NCI-H774 (cell line): ENCODE measurements at places on chromosomes 16 and 17.

DNA sequence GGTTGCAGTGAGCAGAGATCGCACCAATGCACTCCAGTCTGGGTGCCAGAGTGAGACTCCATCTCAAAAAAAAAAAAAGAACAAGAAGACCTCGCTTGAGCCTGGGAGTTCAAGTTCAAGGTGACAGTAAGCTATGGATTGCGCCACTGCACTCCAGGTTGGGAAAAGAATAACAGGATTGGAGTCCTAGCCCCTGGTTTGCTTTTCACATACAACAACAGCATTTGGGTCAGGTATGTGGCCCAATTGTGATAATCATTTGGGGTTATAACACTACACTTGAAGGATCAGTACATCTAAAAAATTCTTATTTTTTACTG lies 3.4 kb upstream of the SEPHS2 start:
- DNase-seq = no peak

- DNase-seq = no peak
These were observed 190.4 kb downstream of the SALL1 start for GRCh38 chr16:50960517-50961202.

GRCh38 chr16:84720177-84720579 lies 20.4 kb downstream of the USP10 start:
- no peak for DNase-seq

DNA sequence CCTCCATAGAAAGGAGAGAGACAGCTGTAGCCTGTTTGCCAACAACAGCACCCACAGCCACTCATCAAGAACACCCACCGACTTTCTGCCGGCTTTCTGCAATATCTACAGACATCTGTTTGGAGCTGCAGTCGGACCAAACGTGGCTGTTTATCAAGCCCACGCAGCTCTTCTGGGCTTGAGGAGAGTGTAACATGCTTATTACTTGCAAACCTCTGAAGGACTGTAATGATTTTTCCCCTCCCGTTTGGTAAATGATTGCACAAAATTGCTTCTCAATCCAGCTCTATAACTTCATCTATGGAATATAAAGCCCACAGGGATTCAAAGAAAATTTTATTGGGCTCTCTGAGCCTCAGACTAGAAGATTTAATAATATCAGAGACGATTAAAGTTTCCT lies 100.5 kb downstream of the VAT1L start:
- DNase-seq = no peak

DNA sequence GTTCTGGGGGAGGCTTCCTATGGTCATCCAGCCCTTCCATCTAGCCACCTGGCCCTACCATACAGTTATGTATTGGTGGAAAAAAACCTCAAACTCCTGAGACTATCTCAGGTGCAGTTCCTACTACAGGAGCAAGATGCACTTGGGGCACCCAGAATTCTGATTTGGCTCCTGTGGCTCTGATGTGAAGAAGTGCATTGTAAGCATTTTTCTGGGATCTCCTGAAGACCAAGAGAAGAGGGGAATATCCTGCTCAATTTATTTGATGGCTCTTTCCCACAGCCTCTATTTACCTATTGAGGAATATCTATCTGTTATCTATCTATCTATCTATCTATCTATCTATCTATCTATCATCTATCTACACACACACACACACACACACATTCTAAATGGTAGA lies 1981.5 kb downstream of the TP53TG3F start:
- no peak for DNase-seq

GRCh38 chr16:19737306-19738038 lies 19.4 kb downstream of the IQCK start:
- no peak for DNase-seq

DNA sequence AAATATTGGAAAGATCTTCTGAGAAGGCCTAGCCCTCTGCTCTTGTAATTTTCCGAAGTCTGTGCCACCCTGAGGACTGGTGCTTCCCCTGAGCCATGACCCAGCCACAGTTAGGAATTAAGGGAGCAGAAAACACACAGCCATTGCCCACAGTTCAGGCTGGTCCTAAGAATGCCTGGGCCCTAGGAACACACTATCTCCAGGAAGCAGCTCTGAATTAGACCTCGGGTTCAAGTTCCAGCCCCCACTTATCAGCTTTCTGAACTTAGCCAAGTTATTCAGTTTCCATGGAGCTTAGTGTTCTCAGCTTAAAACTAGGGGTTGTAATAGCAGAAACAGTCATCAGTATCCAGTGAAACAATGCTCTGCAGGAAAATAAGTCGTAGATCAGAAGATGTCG lies 56.0 kb downstream of the CDH13 start:
- no peak for DNase-seq

DNA sequence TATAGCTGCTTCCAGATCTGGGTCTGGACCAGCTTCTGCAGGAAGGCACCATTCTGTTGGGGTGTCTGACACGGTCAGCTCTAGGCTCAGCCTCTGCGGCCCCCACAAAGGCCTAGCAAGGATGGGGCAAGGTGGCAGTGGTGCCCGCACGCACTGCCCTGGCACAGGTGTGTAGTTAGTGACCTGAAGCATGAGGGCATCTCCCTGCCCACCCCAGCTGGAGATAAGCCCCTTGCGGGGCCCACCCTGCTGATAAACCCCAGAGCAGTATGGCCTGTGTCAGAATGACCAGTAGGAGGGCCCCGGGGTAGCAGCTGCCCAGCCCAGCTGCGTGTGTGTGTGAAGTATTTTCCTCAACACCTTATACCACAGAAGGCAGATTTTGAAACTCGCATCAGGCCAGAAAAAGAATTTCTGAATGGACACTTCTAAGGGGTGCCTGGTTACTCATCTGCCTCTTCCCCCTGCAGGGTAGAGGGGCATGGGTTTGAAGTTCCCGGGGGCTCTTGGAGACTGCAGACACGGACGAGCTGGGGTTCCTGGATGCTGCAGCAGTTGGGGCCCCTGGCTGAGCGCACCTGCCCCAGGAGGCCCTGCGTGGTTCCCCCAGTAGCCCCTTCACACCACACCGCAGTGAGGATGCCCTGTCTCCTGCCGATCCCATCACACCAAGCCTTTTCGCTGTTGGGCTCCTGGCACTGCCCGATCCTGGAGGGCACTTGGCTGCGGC lies 4.5 kb downstream of the ARHGDIA start:
- no peak for DNase-seq

- no peak for DNase-seq
These were observed 52.5 kb downstream of the TEKT5 start for GRCh38 chr16:10641953-10642949.

DNA sequence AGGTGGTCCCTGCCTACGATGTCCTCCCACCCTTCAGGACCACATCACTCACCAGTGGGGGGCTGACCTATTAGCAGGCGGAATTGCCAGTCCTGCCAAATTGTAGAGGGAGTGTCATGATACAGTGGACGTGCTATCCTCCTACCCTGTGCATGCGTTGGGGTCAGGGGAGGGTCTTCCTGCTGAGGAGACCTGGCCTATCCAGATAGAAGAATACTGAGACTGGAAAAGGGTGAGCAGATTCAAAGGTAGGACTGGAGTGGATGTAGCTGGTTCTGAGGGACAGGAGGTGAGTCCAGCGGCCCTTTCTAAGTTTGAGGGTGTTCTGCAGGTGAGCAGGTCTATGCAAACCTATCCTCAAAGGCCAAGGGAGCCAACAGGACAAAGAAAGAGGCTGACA lies 8.0 kb downstream of the PRSS41 start:
- DNase-seq = no peak

DNA sequence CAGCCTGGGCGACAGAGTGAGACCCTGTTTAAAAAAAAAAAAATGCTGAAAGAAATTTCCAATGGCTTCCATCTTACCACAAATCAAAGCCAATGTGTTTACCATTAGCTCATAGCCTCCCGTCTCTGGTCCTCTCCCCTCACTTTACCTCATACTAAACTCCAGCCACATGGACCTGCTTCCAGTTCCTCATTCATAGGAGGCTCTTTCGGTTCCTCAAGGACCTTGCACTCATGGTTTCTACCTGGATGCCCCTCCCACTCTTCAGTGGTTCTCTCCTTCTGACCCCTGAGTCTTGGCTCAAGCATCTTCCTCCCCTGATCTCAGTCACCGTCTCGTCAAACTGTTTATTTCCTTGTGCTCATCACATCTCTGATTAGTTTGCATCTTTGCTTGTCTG lies 3.8 kb upstream of the DEF8 start:
- DNase-seq = no peak

GRCh38 chr16:1020591-1020990 lies 39.0 kb downstream of the SOX8 start:
- no peak for DNase-seq

- no peak for DNase-seq
These were observed 17.8 kb downstream of the RGS9 start for GRCh38 chr17:65154770-65155589.

DNA sequence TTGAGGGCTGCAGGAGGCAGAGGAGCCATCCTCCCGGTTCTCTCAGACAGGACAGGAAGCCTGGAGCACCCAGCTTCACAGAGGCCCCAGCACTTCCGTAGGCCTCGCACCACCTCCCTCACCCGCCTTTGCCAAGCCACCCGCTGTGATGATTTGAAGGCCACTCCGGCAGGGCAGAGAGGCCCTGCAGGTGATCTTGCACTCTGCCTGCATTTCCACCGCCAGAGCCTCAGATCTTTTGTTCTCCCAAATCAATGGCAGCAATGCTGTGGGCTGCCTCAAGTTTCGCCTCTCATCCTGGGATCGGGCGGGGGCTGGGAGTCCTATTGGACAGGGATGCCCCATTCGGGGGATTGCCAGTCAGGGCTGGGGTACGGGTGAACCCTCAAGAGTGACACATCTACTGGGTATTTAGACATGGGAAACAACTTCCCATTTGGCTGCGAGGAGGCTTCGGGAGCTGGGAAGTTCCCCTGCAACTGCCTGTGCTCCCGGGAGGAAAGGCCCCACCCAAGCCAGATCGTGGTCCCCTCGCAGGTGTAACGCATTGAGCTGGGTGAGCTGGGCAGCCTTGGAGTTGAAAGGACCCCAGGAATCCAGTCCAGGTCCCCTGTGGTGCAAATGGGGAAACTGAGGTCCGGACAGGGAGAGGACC lies 34.8 kb upstream of the PEMT start:
- DNase-seq = peak; percentile 17

DNA sequence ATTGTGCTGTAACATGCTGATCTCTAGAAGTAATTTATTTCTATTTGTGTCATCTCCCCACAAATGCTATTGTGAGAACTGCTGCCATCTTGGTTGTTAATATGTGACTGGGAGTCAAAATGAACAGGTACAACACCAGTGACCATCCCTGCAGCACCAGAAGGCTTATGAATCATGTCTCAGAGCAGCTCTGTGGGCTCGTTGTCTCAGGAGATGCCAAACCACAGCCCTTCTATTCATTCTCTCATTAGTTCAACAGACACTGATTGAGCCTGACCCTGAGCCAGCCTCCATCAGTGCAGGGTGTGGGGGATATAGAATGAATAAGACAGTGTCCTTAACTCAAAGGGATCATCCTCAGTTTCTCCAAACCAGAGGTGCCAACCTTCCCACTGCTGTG lies 92.5 kb downstream of the UTP18 start:
- no peak for DNase-seq

DNA sequence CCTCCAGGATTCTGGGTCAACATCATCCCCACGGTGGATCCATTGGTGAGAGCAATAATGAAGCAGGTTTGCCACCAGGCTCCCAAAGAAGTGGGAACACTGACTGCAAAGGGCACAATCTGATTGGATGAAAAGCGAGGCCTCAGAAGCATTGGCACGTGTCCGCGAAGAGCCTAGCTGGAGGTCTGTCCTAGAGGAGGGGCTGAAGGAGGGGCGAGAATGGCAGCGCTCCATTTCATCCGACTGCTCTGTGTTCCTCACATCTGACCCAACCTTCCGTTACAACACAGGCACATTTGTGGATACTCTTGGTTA lies 79.9 kb downstream of the MRC2 start:
- DNase-seq = no peak

DNA sequence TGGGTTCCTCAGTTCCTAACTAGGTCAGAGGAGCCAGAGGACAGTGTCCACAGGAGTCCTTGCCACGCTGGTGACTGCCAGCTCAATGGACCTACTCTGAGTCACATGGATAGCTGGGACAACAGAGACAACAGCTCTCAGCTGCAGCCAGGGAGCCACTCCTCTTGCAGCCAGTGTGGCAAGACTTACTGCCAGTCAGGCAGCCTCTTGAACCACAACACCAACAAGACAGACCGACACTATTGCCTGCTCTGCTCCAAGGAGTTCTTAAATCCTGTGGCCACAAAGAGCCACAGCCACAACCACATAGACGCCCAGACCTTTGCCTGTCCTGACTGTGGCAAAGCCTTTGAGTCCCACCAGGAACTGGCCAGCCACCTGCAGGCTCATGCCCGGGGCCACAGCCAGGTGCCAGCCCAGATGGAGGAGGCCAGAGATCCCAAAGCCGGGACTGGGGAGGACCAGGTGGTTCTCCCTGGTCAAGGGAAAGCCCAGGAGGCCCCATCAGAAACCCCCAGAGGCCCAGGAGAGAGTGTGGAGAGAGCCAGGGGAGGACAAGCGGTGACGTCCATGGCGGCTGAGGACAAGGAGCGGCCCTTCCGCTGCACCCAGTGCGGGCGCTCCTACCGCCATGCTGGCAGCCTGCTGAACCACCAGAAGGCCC lies 6.7 kb downstream of the ZNF646 start:
- DNase-seq = no peak

- no peak for DNase-seq
These were observed 235.2 kb downstream of the C16orf78 start for GRCh38 chr16:49608779-49609178.

DNA sequence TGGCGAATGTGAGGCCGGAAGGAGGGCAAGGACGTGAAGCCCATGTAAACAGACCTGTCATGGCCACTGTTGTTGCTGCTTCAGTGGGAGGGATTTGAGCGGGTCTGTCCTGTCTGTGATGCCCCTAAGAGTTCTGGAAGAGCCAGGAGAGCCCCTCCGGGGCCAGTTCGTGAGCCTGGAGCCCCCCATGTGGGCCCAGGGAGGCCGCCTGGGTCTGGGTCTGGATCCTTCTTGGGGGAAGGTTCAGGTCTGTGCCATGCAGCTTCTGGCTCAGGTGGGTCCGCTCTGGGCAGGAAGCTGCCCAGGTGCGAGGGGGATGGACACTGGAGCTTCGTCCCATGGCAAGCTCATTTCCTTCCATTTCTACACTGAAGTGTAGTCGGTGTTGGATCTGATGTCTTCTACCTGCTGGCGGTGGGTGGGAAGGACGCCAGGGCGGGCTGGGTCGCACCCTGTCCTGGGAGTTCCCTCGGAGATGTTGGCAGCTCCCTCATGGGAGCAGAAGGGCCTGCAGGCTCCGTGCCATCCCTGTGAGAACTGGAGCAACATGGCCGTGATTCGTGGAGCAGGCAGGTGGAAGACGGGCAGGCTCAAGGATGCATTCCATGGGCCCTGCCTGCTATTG lies 11.2 kb upstream of the WFIKKN1 start:
- no peak for DNase-seq

DNA sequence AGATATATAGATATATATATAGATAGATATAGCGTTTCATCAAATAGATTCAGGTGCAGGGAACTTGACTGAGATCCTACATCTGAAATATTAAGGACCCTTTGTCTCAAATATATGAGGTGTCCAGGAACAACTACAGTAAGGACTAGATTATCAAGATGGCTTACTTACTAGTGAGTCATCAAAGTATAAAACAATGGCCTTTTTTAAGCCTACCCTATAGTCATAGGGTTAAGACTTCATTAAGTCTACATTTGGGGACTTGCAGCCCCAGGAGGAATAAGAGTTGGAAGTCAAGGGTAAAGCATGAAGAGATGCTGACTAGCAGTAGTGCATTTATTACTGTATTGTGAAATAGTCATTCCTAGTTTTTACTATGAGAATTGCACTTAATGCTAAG lies 1023.4 kb downstream of the CDH11 start:
- no peak for DNase-seq
